ENCODE measurements at places on chromosomes 6 and 20.

DNA sequence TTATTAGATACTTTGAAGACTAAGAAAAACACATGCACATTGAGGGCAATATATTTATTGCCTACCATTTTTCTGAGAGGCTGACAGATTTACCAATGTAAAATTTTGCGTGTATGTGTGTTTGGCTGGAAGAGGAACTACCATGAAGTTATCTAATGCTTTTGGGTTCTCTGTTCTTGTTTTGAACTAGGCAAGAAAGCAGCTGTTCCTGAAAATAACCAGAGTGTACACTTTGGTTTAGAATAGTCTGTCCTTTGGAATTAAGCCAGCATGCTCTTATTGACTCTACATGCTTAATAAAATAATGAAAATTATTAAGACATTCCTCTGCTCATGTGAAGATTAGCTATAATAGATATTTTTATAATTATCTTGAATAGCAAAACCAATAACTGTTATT lies 129.2 kb downstream of the MYB start:
- no peak for DNase-seq

DNA sequence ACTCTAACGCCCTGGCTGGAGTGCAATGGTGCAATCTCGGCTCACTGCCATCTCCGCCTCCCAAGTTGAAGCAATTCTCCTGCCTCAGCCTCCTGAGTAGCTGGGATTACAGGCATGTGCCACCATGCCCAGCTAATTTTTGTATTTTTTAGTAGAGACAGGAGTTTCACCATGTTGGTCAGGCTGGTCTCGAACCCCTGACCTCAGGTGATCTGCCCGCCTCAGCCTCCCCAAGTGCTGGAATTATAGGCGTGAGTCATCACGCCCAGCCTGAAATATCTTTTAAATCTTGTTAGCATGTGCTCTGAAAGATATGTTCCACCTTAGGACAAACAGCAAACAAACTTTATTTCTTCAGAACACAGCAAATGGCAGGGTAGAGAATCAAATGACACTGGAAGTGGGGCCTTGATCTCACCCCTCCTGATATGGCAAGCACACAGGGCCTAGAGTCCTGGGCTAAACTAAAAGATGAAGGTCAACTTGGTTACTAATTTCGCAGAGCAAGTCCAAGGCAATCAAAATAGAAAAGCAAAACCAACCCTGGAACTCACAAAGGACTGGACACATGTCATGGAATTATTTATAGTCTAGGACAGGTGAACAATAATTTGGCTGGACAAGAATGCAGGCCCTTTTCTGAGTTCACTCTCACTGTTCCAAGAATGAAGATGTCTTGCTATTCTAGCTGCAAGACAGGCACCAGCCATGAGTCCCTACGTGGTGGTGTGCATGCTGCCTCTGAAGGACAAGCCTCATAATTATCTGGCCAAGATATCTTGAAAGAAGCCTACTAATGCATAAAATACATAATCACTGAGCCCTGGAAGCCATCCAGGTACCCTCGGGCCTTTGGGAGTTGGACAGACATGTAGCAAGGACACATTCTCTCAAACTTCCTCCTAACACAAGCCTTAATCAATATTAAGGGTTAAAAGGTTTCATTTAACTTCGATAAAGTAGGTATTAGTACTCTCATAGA lies 35.6 kb downstream of the B4GALT5 start:
- no peak for DNase-seq

DNA sequence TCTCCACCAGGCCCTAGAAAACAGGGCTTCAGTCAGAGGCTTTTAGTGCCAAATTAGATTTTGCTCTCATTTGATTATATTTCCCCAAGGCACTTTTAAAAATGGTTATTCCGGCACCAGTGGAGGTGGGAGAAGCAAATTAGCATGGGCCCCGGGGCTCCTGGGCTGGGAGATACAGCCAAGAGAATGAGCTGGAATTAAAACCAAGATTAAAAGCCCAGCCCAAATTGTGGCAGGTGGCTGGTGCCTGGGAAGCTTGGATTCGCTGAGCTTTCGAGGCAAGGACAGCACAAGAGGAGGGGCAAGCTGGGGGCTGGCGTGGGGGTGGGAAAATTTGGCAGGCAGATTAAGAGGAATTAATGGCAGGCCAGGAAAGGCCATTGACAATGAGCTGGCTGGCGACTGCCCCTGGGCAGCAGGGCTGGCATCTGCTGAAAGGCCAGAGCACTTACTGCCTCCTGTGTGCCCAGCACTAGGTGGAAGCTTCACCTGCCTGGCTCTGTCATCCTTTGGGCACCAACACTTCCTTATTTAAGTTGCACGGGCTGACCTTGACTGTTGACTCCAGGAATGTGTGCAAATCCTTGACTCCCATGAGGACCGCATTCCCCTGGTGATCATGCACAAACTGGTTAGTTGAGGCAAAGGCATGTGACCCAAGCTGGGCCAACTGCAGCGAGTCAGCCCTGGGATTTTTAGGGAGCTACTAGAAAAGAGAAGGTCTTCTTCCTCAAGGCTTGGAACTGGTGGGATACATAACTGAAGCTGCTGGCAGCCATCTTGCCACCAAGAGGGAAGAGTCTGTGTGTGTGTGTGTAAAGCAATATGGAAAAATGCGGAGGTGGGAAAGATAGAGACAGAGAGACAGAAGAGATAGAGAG lies 76.1 kb downstream of the SULF2 start:
- DNase-seq, result no peak

DNA sequence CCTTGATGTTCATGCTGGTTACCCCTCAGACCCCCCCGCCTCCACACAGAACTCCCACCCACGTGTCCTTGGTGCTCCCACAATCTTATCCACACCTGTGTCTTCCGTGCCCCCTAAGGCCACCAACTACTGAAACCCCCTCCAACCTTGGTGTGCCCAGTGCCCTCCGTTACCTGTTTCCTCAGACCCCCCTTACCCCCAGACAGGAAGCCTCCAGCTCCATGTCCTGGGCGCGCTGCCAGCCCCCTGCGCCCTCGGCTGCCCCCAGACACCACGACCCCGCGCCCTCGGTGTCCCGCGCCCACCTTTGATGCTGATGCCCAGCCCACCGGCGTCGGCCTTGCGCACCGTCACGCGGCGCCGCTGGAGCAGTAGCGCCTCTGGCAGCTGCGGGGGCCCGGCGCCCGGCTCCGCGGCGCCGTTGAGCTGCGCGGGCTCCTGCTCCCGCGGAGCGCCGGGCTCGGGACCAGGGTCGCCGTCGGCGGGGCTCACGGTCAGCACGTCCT lies 504 bp downstream of the SNTA1 start:
- peak; percentile 18 for DNase-seq

DNA sequence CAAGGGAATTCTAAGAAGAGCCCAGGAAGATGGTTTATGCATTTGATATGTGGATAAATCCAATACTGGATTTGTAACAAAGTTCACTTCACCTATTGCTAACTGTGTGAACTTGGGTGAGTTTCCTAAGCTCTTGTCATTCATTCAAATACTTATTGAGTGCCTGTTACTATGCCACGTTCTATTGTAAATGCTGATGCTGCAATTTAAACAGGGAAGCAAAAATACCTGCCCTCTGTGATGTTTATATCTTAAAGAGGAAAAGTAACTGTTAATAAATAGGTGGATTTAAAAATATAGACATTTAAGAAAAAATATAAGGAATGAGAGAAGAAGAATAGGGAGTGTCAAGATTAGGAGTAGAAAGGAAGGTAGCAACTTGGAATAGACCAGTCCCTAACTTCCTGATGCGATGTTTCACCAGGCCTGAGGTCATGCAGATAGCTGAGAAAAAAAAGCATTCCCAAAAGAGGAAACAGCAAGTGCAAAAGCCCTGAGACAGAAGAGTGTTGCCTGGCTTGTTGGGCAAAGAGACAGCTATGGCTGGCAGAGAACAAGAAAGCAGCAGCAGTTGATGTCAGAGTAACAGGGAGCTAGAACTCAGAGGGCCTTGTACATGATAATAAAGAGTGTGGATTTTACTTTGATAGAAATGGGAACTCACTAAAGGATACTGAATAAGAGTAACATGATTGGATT lies 54.3 kb upstream of the TCF21 start:
- DNase-seq, result no peak

GRCh38 chr6:28399350-28400121 lies at the start of gene ZSCAN12:
Gene ZSCAN12, minus strand, starts transcription at chr6:28399747. Its CDS starts 1,342 bp downstream, at chr6:28398405.
- DNase-seq, result peak; percentile 79

GRCh38 chr6:146410851-146411595 lies 132.6 kb upstream of the RAB32 start:
- DNase-seq, result no peak

DNA sequence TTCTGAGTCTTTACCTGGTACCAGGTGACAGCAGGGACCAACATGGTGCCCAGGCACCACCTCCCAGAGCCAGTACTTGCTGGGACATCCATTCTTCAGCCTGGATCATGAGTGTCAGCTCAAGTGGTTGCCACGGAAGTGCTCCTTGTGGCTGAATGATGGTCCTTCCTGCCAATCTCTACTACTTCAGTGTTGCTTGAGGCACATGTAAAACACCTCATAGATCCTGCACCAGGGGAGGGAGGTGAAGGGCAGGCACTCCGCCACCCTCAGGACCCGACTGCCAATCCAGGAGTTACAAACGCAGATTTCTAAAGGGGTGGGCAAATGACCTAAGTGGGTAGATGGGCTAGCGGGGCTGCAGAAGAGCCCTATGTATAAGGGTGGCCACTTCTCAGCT lies 226.0 kb downstream of the PREX1 start:
- no peak for DNase-seq

DNA sequence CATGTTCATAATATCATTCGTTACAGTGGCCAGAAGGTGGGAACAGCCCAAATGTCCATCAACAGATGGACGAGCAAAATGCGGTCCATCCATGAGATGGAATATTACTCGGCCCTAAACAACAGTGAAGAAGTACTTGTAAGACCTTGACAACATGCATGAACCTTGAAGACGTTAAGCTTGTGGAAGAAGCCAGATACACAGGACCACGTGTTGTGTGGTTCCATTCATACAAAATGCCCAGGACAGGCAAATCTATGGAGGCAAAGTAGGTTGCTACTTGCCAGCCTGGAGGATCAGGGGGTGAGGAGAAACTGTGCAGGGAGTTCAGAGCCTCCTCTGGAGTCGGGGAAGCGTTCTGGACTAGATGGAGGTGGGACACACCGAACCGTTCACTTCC lies 207.1 kb downstream of the ERMARD start:
- no peak for DNase-seq

- DNase-seq, result no peak
These were observed 11.3 kb downstream of the TXNDC5 start for GRCh38 chr6:7899101-7899888.

DNA sequence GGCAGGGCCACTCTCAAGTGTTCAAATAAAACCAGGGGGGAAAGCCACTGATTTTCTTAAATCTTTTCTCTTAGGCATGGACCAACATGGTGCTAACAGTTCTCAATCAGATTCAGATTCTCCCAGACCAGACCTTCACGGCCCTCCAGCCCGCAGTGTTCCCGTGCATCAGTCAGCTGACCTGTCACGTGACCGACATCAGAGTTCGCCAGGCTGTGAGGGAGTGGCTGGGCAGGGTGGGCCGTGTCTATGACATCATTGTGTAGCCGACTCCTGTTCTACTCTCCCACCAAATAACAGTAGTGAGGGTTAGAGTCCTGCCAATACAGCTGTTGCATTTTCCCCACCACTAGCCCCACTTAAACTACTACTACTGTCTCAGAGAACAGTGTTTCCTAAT lies 41.5 kb upstream of the SMIM28 start:
- DNase-seq, result no peak

- no peak for DNase-seq
These were observed 9.2 kb downstream of the CPNE5 start for GRCh38 chr6:36829919-36830544.
